ENCODE measurements at places on chromosomes 5 and 9. TPM values are rescaled to one million over a fixed set of nuclear protein-coding genes. Genes with fewer than 3 reads are reported as not detected.

DNA sequence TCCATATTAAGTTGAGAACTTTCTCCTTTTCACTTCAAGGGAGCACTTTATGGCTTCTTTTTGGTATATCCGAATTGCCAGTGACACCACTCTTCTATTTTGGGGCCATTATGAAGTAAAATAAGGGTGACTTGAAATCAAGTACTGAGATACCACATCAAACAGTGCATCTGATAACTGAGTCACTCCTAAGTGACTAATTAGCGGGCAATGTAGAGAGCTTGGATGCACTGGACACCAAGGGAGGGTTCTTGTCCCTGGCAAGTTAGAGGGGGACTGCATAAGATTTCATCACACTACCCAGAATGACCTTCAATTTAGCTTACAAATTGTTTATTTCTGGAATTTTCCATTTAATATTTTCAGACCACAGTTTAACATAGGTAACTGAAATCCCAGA, 813.9 kb upstream of the CDH10 start:
- DNase-seq = no peak

DNA sequence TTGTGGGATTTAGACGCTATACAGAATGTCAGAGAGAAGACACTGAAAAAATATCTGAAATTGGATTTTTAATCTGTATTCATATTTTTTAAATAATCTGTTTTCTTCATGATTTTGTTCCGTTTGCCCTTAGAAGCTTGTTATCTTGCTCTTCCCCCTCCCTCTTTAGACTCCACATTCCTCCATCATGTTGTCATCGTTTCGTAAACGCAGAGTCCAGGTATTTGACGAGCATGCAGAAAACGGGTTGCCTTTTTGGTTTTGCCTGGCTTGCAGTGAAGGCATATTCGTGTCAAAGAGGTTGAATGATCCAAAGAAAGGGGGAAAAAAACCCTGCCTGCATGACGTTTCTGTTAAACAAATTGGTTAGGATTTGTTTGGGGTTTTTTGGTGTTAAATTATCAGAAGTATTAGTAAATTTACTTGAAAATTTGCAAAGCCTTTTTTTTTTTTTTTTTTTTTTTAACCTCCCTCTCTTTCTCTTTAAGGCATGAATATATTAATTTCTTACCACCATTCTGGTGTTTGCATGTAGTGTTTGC, 2.9 kb downstream of the SPTAN1 start:
- no peak for DNase-seq

GRCh38 chr5:172428224-172429166, 25.8 kb downstream of the SH3PXD2B start:
- DNase-seq = no peak

- no peak for DNase-seq
Measured at GRCh38 chr9:110835859-110836271, 167.3 kb downstream of the MUSK start.

GRCh38 chr5:134099939-134100282, 14.6 kb upstream of the TCF7 start:
- no peak for DNase-seq

DNA sequence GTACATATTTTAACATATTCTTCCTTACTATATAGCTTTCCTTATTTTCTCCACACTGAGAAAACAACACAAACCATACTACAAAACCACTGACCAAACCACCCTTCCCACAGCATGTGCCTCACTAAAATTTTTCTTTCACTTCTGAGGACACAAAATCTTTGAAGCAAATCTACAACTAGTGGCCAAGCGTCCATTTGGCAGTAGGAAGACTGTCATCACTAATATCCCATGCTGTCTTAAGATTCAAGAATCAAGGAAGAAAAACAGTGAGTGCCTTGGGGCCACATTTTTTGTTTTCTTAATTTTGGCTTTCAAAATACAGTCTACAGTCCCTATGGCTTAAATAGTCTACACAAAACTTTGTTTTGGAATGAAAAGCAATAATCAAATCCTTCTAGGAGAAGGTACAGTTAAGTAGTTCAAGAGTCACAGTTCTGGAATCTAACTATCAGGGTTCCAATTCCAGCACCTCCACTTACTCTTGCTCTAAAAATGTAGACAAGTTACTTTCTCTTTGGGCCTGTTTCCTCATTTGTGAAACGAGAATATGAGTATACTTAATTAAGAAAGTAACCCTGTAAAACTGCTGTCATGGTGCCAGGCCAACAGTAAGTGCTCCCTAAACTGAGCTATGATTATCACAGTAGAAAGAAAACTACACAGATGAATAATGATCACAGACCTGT, 227.9 kb downstream of the BNC2 start:
- no peak for DNase-seq

Gene C9orf153
- total RNA-seq = 0.98 TPM

Gene SLCO6A1
- total RNA-seq = not detected
